Right ventricle myocardium superior (tissue), 1 donor: ENCODE measurements at places on chromosomes 7 and 10. TPM values are rescaled to one million over a fixed set of nuclear protein-coding genes. Genes with fewer than 3 reads are reported as not detected.

UPK3BL2 gene
- total RNA-seq: 4.4 TPM

DNA sequence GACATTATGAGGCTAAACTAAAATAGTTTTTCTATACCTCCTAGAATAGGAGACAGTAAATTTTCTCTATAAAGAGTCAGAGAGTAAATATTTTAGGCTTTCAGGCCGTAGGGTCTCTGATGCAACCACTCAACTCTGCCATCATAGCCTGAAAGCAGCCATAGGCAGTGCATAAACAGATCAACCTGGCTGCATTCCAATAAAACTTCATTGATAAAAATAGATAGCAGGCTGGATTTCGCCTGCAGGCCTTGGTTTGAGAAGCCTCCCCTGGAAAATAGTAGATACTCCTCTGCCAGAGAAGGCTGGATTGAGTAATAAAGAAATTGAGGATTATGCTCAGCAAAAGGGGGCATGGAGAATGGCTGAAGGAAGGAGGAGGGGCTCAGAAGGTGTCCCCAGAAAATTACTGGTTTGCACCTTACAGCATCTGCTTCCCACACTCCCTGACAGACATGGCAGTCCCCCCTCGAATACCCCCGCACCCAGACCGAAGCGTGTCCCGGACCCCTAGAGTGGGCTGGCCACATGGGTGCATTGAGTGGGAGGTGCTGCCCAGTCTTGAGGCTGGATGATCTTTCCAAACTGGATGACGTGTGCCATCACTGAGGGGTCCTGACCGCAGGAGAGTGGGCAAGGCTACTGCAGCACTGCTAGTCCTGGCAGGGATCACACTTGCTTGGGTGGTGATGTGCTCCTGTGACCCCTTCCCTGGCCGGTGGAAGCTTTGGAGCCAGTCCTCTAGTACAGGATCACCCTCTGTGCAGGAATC is 126.6 kb downstream of the PTPN20 start:
- peak; percentile 23 for DNase-seq

- DNase-seq: no peak
These were observed 76.0 kb upstream of the CTTNBP2 start for GRCh38 chr7:117949232-117949631.

DNA sequence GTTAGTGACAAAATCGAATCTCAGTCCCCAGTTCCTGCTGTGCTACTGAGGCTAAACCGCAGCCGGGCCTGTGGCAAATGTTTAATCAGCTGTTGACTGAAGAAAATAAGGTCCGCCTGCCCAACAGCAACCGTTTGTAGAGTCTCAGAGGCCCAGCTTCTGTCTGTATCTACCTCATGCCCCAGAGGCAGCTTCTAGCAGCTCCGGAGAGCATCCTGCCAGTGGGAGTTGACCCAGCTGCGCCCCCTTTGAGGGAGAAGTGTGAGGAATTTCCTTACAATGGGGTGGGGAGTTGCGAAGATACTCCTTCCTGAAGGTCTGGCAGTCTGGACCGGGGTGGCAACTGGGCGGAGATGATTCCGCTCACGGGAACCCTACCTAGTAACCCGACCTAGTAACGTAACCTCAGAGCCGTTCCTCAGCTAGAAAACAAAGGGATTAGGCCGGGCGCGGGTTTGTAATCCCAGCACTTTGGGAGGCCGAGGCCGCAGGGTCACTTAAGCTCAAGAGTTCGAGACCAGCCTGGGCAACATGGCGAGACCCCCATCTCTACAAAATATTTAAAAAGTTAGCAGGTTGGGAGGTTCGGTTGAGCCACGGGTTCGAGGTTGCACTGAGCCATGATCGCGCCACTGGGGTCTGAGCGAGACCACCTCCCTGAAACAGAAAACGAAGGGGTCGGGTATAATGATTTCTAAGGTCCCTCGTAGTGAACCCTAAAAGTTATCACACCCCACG is 846 bp upstream of the ZNF775 start:
- no peak for DNase-seq

- DNase-seq: no peak
These were observed 42.3 kb upstream of the SP8 start for GRCh38 chr7:20828947-20829346.

GRCh38 chr10:102431452-102432124 is 786 bp downstream of the CUEDC2 start:
- no peak for DNase-seq

DNA sequence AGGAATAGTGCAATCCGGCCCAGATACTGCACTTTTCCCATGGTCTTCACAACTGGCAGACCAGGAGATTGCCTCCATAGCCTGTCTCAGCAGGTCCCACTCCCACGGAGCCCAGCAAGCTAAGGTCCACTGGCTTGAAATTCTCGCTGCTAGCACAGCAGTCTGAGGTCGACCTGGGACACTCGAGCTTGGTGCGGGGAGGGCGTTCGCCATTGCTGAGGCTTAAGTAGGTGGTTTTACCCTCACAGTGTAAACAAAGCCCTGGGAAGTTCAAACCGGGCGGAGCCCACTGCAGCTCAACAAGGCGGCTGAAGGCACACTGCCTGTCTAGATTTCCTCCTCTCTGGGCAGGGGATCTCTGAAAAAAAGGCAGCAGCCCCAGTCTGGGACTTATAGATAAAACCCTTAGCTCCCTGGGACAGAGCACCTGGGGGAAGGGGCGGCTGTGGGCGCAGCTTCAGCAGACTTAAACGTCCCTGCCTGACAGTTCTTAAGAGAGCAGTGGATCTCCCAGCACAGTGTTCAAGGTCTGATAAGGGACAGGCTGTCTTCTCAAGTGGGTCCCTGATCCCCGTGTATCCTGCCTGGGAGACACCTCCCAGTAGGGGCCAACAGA is 293.5 kb upstream of the GALNT17 start:
- DNase-seq: no peak
